ENCODE measurements at places on chromosomes 2 and 18.

DNA sequence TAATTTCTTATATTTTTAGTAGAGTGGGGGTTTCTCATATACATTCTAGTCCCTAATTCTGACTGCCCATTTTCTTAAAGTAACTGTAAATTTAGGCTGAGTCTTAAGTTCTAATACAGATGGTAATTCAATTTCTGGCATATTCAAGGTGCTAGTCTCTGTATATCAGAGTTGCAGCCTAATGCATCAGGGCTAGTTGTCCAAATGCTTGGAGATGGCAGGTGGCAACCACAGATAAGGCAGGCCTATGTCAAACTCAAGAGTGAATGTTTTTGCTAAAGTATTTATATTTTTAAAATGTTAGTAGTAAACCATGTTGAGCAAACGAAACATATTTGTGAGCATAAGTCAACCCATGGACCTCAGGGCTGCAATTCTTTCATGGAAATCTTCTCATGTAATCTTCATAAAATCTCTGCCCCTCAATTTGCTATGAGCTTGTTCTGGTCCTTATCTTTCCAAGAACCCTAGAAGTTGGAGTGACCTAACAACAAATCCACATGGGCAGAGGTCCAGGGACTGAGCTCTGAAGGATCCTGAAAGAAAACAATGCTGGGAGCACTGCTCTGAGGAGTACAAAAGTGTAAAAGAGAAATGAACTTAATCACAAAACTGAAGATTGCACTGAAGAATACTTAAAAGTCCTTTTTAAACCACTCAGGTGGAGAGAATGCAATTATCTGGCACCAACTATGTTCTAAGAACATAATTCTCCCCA is 27.3 kb upstream of the DSC2 start:
- no peak for DNase-seq

- no peak for DNase-seq
Measured at GRCh38 chr2:56009758-56010458, 86.3 kb upstream of the EFEMP1 start.

- no peak for DNase-seq
Measured at GRCh38 chr2:242075696-242076095, 206.2 kb downstream of the RTP5 start.

- DNase-seq = no peak
Measured at GRCh38 chr2:23568626-23569190, 183.7 kb downstream of the KLHL29 start.

- DNase-seq = no peak
Measured at GRCh38 chr2:71790226-71791060, 337.1 kb downstream of the DYSF start.

GRCh38 chr2:233982421-233983121 is 65.4 kb downstream of the TRPM8 start:
- no peak for DNase-seq

GRCh38 chr2:212930556-212931260 is 220.7 kb downstream of the IKZF2 start:
- no peak for DNase-seq

DNA sequence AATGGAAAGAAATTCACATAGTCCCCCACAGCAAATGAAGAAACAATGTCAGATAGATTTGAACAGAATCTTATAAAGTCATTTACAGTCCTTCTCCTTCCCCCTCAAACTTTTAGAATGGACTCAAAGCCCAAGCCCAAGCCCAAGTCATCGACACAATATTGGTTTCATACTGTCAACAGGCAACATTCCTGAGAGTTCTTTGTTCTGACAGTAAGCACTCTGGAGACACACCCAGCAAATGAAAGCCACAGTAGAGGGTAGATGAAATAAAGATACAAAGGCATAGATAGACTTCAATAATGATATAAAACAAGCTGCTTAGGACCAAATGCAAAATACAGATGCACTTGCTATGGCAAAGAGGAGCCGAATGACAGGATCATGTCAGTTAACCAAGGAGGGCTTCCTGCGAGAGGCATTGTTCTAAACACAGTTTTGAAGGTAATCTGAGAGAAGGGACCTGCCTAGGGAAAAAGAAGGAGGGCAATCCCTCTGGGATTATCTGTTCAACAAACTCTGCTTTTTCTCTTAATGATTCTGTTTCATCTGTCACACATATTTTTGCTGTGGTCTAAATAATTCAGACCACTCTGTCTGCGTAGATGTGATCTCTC is 97.1 kb upstream of the MAP4K3 start:
- DNase-seq = no peak

DNA sequence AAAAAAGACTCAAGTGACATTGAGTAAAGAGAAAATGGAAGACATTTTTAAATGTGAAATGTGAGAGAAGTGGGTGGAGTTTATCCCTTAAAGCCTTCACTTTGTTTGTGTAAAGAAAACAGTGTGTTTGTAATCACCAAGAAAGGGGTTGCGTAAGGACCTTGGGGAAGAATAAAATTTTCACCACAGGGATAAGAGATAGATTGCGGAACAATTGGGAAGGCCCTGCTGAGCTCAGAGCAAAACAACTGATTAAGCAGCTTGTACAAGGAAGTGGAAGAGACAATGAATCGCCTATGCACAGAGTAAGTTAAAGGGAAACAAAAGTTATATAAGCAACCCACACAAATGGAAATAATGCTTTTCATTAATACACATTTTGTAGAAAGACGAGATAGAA is 327.7 kb downstream of the RAD51AP2 start:
- DNase-seq = no peak

DNA sequence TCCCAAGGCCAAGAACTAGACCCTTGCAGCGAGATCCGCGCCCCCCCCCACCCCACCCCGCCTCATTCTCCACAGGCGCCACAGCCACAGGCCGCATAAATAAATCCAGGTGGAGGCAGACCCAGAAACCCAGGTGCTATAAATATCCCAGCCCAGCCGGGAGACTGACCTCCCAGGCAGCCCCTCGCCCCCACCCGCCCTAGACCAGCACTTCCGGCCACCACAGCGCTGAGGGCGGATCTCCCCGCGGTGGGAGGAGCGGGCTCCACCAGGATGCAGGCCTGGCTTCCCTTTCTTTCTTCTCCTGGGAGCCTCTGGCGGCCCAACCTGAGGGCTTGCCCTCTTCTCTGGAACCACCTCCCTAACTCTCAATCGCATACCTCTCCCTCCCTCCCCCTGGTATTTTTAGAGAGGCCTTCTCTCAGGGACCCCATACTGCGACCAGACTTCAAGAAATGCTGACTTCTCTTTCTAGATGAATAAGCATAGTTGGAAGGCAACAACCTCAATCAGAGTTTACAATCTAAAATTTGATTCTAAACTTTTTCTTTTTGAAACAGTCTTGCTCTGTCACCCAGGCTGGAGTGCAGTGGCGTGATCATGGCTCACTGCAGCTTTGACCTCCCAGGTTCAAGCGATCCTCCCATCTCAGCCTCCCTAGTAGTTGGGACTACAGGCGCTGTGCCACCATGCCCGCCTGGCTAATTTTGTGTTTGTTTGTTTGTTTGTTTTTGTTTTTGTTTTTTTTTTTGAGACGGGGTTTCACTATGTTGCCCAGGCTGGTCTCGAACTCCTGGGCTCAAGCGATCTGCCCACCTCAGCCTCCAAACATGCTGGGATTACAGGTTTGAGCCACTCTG is 55.0 kb downstream of the PKDCC start:
- DNase-seq = no peak

DNA sequence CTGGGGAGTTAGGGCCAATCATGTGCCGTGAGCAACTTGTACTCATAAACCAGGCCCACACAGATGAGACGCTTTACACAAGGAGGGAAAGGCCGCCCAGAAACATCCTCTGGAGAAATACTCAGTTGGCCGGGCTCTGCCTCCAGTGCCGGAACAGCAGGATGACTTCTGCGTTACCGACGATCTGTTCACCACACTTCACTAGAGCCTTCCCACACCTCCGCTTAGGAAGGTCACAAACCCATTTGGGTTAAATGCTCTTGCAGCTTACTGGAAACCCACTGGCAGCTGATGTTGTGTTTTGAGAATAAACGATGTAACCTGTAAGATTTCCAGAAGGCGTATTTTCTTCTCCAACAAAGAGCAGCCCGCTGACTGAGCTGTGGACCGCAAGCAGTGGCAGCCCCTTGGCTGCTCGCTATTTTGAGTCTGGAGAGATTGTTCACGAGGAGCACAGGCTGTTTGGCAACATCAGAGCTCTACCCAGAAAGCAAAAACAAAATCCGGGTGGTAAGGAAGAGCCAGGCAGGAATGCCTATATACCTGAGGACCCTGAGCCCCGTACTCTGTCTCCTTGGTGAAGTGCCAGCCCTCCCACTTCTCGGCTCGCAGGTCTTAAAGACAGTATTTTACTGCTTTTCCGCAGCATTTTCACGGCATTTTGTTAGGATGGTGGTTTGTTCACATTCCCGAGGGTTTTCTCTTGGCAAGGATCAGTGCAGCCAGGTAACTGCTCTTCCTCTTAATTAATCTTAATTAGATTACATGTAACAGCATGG is 44.0 kb downstream of the COLEC12 start:
- DNase-seq = no peak

GRCh38 chr2:68302281-68302875 is 17.4 kb downstream of the CNRIP1 start:
- no peak for DNase-seq

All from GM18507 (cell line).